ENCODE measurements at places on chromosomes 11 and 22. TPM values are rescaled to one million over a fixed set of nuclear protein-coding genes. Genes with fewer than 3 reads are reported as not detected.

Gene CCDC87
- total RNA-seq: 0.28 TPM

Gene KRTAP5-10
- not detected for total RNA-seq

Gene APOA4
- not detected for total RNA-seq

Gene SCN3B
- not detected for total RNA-seq

Gene ALX4
- under 0.01 TPM for total RNA-seq

Gene MYO18B
- total RNA-seq: under 0.01 TPM

Gene YAP1
- 114 TPM for total RNA-seq
